ENCODE measurements at places on chromosomes 12 and 14. TPM values are rescaled to one million over a fixed set of nuclear protein-coding genes. Genes with fewer than 3 reads are reported as not detected.

GRCh38 chr12:104581005-104581570, 124.3 kb downstream of the CHST11 start:
- no peak for DNase-seq

DNA sequence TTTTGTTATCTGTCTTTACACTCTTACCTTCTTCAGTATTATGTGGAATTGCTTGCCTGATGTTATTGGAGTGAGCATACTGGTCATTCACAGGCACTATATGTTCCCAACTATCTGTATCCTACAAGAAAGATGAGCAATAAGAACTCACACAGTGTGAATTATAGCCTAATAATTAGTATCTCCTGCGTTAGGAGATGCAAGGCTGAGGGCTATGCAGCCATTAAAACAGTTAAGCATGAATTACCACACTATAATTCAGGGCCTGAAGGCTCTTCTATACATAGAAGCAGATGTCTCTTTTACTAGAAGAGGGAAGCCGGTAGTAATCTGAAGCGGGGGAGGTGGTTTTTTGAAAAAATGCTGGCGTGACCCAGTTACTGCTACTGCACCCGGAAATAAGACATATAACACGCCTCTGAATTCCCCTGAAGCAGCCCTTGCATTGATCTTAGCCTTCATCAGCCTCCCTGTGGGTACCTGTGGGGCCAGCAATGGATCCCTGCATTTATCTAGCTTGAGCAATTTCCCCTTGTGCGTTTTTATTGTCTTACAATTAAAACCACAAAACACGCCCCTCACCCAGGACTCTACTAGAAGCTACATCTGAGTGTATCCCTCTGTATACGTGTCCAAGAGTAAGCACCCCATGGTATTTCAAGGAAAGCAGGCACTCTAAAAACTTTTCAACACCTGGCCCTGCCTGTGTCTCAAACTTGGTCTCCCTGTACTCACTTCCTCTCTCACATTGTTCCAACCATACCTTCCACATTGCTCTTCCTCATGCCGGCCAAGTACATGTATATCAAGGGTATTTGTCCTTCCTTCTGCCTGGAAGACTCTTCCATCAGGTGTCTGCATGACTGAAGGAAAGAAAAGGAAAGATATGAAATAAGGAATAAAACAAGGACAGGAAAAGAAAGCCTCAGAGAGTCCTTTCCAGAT, 210.9 kb upstream of the ARID2 start:
- DNase-seq = no peak

GRCh38 chr12:120234643-120235368, 30.7 kb downstream of the PXN start:
- peak; percentile 86 for DNase-seq

DNA sequence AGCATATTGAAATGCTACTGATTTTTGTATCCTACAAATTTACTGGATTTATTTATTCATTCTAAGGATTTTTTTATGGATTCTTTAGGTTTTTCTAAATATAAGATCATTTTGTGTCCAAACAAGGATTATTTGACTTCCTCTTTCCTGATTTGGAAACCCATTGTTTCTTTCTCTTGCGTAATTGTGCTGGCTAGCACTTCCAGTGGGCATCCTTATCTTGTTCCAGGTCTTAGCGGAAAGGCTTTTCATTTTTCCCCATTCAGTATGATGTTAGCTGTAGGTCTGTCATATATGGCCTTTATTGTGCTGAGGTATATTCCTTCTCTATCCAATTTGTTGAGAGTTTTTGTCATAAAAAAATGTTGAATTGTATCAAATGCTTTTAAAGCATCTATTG, 57.2 kb upstream of the RHOJ start:
- no peak for DNase-seq

- DNase-seq = no peak
Observed at GRCh38 chr14:37603688-37604251, 8.3 kb downstream of the TTC6 start.

MORN3 gene
- total RNA-seq = not detected

- no peak for DNase-seq
Observed at GRCh38 chr12:77001276-77001675, 64.1 kb downstream of the E2F7 start.

GRCh38 chr12:53056901-53057300, 7.0 kb downstream of the TNS2 start:
- no peak for DNase-seq

GRCh38 chr14:75134644-75135043, 7.8 kb upstream of the NEK9 start:
- no peak for DNase-seq

ARMH4 gene
- total RNA-seq = 7.3 TPM

- DNase-seq = no peak
Observed at GRCh38 chr14:68219407-68219806, 399.8 kb downstream of the RAD51B start.

DNA sequence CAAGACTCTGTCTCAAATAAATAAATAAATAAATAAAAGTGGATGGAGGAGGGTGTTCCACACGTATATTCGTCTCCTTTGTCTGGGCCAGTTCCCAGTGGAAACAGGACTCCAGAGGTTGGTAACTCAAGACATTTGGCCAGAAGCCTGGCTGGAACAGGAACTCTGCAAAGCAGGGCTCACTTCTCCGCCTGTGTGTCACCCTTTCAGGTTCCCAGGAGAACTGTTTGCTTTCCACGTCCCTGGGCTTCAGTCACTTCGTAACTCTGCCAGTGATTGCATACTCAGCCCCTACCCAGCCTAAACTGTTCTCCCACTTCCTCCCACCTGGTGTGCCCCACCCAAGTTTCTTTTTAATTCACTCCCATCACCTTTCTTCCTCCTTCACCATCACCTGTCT, 7.0 kb upstream of the UBE2N start:
- no peak for DNase-seq

RIMBP2 gene
- not detected for total RNA-seq

GPR132 gene
- 1.0 TPM for total RNA-seq

- peak; percentile 56 for DNase-seq
Observed at GRCh38 chr12:10392394-10392930, 2.6 kb upstream of the KLRK1 start.

DNA sequence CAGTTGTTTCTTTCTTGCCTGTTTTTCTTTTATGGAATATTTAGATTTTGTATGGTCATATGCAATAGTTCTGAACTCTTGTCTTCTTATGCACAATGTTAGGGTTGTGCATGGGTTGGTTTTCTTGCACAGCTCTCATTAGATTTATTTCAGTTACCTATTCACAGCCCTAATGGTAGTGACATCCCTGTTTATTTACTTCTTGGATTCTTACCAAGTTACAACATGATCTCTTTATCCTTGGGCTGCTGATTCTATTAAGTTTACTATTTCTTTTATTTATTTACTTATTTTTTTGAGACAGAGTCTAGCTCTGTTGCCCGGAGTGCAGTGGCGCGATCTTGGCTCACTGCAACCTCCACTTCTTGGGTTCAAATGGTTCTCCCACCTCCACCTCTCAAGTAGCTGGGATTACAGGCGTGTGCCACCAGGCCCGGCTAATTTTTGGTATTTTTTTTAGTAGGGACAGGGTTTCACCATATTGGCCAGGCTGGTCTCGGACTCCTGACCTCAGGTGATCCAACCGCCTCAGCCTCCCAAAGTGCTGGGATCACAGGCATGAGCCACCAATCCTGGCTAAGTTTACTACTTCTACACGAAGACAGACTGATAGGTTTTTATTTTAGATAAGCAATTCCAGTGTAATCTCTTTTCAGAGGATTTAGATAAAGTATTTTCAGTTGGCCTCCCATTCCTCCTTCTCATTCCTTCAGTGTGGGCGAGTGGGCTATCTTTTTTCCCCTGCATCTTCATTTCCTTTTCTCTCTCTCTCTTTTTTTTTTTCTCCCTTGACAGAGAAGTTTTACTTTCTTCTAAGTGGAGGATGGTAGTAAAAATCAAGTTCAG, 395.1 kb upstream of the RGS6 start:
- DNase-seq = no peak
